ENCODE measurements at places on chromosomes 16 and 17.

GRCh38 chr16:75576384-75576811 lies 10.2 kb downstream of the GABARAPL2 start:
- DNase-seq = no peak

- no peak for DNase-seq
These were observed 5.4 kb downstream of the COL1A1 start for GRCh38 chr17:50196036-50196435.

- no peak for DNase-seq
These were observed 200.3 kb downstream of the PRKCB start for GRCh38 chr16:24036038-24036543.

- DNase-seq = no peak
These were observed 70.5 kb upstream of the RASL10B start for GRCh38 chr17:35660902-35661301.

DNA sequence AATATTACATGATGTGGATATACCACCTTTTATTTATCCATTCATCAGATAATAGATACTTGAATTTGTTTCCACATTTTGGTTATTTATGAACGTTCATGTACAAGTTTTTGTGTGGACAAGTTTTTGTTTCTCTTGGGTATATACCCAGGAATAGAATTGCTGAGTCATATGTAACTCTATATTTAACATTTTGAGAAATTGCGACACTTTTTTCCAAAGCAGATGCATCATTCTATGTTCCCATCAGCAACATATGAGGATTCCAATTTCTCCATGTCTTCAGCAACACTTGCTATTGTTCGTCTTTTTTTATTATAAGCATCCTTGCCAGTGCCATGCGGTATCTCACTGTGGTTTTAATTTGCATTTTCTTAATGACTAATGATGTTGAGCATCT lies 93.9 kb downstream of the GSG1L start:
- DNase-seq = no peak

DNA sequence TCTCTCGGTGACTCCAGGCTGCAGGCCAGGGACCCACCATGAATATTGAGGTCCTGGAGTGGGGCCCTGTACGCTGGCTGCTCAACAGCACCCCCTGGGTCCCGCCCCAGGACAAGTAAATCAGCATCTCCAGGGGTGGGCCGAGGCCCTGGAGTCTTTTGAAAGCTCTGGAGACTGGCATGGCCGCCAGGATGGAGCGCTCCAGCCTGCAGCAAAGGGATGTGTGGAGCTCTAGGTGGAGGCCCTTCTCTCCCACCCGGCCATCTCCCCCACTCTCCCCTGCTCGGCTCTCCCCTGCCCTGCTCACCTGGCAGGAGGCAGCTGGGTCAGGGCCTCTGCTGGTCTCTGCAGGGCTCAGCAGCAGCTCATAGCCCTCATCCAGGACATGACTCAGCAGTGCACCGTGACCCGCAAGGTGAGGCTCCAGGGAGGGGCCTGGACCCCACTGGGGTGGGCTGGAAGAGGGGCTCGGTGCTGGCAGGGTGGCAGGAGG lies 16.6 kb downstream of the SGSH start:
- DNase-seq = no peak

GRCh38 chr17:30969989-30970830 lies 629 bp upstream of the RNF135 start:
- no peak for DNase-seq

DNA sequence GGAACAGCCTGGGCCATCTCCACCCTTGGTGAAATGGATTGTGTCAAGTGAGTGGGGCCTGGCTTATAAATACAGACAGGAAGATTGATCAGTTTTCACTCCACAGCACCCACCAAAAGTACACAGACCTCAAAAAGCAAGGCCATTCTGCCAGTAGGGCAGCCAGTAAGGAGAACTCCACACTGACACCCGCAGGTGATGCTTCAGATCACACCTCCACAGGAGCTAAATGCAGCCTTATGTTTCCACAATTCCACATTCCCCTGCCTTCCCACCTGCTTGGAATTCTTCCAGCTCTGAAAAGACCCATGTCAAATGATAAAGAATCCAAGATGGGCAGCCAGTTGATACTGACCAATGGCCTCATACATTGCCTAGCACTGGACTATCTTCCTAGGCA lies 191.1 kb downstream of the ZFHX3 start:
- no peak for DNase-seq

- DNase-seq = no peak
These were observed 247.4 kb downstream of the SHISA9 start for GRCh38 chr16:13148836-13149235.

GRCh38 chr17:57563958-57564357 lies 181.1 kb downstream of the CCDC182 start:
- DNase-seq = no peak

All from H4 (cell line).